GM12864 (cell line): ENCODE measurements at places on chromosomes 2 and 18.

DNA sequence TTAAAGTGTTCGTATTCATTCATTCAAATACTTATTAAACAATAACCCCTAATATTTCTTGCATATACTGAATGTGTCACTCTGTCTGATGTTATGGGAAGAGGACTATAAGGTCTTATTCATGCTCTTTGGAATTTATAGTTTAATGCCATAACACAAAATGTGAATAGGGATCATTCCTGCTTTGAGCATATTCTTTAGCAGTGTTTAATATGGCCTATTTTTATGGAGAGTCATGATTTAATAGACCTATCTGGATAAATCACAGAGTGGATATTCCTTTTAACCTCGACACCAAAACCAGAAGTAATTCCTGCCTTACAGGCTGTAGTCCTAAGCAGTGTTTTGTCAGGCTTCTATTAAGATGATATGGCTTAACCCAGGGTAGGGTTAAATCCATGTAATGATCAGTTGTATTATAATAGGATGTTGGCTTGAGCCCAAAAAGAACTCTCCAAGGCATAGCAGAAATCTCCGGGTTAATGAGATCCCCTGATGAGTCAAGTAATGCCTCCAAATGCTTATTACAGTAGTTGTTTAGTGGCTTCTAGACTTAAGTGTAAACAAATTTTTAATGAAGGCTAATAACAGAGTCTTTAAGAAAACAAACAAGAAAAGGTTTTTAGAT is 54.3 kb downstream of the GULP1 start:
- DNase-seq = no peak

GRCh38 chr2:218546012-218546411 is 22.1 kb downstream of the USP37 start:
- DNase-seq = no peak

GRCh38 chr2:88176352-88176984 is 6.3 kb downstream of the THNSL2 start:
- no peak for DNase-seq

GRCh38 chr2:132366421-132367180 is 50.0 kb upstream of the GPR39 start:
- no peak for DNase-seq

- no peak for DNase-seq
These were observed 79.0 kb downstream of the TLK1 start for GRCh38 chr2:171081649-171082111.

DNA sequence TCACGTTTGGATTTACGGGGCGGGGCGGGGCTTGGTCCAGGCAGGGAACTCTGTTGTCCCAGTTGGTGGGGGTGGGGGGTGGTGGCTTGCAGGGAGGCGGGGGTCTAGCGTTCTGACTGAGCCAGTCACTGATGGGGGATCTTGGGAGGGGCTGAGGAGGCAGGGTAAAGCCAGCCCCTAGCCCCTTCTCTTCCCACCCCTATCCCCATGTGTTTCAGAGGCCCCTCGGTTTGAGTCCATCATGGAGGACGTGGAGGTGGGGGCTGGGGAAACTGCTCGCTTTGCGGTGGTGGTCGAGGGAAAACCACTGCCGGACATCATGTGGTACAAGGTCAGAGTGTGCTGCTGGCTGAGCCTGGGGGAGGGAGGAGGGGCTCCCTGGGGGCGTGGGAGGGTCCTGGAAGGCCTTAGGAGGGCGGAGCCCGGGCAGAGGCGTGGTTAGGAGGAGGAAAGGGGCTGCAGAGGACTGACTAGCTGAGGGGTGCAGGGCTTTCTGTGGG is 22.0 kb upstream of the GMPPA start:
- no peak for DNase-seq

- no peak for DNase-seq
These were observed 22.2 kb downstream of the DSC2 start for GRCh38 chr18:31079973-31080372.

GRCh38 chr2:120256651-120257000 is 4.0 kb downstream of the RALB start:
- no peak for DNase-seq
